ENCODE measurements at places on chromosomes 4 and X. TPM values are rescaled to one million over a fixed set of nuclear protein-coding genes. Genes with fewer than 3 reads are reported as not detected.

The FRMD7 gene
- not detected for total RNA-seq

The COL25A1 gene
- not detected for total RNA-seq

The PPARGC1A gene
- total RNA-seq, result under 0.01 TPM

The RENBP gene
- total RNA-seq, result 0.54 TPM

The SSX3 gene
- total RNA-seq, result not detected

The TMPRSS11D gene
- not detected for total RNA-seq

The ARFIP1 gene
- total RNA-seq, result 25.8 TPM

The DNAAF6 gene
- total RNA-seq, result not detected

The SPANXN5 gene
- not detected for total RNA-seq

The FAM149A gene
- 6.0 TPM for total RNA-seq

The CCDC110 gene
- 0.18 TPM for total RNA-seq
